Fibroblast of skin of scalp (primary cell): ENCODE measurements at places on chromosomes 7 and 10.

DNA sequence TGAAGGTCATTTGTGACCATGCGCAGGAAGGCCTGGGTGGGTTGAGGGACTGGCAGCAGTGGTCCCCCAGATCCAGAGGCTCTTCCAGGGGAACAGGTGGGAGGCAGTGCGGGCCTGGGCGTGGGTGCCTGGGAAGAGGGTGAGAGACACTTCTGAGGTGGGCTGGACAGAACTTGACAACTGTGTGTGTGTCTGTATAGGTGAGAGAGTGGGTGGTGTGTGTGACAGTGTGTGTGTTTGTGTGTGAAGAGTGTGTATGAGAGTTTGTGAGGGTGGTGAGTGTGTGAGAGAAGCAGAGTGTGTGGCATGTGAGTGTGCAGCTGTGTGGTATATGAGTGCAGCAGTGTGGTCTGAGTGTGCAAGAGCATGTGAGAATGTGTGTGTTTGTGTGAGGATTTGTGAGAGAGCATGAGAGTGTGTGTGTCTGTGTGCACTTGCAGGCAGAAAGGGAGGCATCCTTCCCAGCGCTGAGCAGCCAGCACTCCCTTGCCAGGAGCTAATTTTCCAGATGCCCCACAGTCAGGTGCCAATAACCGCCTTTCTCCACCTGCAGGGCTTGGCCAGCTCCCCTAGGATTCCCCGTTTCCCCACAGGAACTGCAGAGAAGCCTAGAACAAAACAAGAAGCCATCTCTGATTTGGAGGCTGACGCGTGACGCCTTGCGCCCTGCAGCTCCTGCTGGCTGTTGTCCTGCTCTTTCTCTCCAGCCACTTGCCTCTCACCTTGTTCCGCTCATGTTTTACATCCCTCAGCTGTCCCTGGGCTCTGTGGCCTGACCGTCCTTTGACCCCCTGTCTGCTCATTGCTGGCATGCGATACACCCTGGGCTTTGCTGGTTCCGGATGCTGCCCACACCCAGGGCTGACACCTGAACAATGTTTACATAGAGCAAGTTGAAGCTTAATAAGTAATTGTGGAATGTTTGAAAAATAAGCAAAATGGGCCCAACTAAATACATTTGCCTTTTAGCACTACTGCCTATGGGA lies 88.0 kb downstream of the TMEM178B start:
- no peak for DNase-seq

DNA sequence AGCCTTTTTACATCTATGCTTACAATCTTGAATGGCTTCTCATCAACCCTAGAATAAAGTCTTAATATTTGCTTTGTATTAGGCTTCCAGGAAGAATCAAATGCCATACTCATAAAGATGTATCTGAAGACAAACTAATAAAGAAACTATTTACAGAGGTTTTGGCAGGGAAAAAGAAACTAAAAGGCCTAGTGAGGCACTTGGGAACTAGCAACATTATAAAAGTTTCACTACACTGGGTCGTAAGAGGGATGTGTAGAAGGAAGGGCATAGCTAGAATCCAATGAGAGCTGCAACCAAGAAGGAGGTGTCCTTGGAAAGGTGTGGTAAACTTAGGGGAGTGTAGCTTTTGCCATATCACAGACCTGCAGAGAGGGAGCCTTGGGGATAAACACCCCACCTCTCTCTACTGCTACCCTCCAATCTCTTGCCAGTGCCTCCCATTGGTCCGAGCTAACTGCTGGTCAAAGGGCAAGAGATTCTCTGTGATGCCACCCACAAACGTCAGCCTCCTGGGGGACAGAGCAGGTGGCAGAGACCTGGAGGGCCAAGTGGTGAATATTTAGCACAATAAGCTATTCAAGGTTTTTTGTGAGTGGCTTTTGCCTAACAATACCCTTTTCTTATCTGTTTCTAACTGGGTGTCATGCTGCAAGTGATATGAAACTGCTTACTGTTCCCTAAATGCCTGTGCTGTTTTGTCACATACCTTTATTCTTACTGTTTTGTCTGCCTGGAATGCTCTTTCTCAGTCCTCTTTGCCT lies 60.7 kb downstream of the CPED1 start:
- no peak for DNase-seq

- peak; percentile 24 for DNase-seq
These were observed 69.7 kb downstream of the VWA2 start for GRCh38 chr10:114308531-114309363.

DNA sequence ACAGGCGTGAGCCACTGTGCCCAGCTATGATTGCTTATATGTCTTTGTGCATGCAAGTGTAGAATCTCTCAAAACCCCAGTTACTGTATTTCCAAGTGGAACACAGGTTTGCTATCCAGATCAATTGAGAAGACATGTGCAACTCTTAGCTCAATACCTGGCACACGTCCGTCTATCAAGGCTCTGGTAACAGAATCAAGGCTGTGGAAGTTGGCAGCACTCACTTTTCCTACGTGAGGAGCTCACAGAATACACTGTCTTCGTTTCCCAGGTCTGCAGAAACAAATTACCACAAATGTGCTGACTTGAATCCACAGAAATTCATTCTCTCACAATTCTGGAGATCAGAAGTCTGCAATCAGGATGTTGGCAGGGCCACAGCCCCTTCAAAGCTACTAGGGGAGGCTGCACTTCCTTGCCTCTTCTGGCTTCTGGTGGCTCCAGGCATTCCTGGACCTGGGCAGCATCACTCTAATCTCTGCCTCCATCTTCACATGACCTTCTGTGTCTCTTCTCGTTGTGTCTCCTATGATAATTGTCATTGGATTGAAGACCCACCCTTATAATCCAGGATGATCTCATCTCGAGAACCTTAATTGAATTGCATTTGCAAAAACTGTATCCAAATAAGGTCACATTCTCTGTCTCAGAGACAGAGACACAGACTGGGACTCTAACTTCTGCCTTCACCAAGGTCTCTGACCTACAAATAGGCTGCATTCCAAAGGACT lies 84.8 kb upstream of the C7orf33 start:
- DNase-seq = peak; percentile 5

- DNase-seq = no peak
These were observed 178.5 kb downstream of the GNAI1 start for GRCh38 chr7:80313067-80313626.

DNA sequence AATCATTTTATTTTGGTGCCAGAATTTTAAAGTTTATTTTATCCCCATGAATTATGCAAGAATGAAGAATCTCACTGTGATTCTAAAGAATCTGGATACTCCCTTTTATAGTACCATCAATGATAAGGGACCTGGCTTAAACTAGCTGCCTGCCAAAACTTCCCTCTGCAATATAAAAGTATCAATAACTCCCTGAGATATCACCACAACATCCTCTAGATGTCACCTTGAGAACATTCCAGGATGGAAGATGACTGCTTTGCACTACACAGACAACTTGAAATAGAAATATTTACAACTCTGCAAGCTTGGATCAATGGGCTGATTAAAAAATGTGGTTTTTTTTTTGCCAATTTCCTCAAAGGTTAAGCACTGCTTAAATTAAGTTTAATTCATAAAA lies 142.1 kb downstream of the SLC25A13 start:
- DNase-seq = peak; percentile 10

- peak; percentile 58 for DNase-seq
These were observed 89.4 kb downstream of the DGKI start for GRCh38 chr7:137757146-137757925.

DNA sequence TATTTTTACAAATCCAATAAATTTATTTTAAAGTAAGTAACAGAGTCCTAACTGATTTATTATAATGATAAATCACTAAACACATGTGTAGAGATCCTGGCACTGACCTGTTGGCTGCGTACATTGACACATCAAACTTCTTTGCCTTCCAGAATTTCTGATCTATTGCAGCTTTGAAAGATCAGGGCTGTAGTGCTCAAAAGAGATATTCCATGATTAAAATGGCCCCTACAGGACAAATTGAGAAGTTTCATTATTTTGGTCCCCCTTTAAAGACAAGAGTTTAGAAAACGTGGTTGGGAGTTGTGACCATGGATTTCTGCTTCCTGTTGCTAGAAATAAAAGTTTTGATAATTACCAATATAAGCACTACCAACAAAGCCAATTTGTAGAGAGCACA lies 87.7 kb upstream of the PDK4 start:
- DNase-seq = peak; percentile 37

DNA sequence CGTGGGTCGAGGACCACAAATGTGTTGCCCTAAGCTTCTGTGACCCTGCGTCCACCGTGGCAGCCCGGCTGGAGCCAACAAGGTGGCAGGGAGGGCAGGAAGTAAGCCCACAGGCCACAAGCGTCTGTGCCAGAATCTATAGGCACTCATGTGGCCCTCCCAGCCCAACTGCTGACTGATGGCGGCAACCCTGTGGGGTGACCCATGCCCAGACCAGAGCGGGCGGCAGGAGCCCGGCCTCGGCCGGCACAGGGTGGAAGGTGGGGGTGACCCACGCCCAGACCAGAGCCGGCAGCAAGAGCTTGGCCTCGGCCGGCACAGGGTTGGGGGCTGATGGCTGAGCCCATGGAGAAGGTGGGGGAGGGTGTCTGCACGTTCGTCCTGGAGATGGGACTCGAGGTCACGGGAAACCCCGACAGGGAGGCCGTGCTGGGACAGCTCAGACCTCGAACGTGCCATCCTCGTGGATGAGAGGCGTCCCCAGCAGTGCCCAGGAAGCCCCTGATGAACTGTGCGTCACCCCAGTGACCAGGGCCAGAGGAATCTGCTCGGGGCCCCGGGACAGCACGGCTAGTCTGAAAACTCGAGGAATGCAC lies 181.0 kb downstream of the ELFN1 start:
- no peak for DNase-seq

- DNase-seq = no peak
These were observed 136.6 kb downstream of the IQUB start for GRCh38 chr7:123397746-123398338.

DNA sequence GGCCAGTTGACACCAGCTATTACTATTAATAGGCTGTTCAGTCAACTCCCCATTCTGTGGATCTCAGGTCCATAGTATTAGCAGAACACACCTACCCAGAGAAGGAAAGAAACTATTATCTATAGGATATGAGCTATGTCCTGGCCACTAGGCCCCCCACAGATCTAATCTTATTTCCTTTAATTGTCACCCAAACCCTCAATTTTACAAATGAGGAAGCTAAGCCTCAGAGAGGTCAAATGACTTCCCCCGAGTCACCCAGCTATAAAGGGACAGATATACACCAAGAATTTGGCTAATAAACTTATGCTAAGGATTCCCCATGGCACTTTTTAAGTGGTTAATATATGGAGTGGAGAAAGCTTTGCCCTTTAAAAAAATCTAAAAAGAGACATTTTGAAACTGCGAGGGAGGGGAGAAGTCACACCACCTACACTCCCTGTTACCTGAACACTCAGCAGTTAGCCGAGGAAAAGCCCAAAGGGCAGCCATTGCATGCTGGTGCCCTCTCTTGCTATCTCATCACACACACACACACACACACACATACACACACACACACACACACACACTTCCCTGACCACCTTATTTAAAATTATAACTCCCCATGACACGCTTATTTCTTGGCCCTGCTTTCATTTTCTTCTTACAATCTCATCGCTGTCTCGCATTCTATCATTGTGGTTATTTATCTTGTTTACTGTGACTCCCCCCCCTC lies 157.0 kb upstream of the ADO start:
- no peak for DNase-seq

- peak; percentile 16 for DNase-seq
These were observed 822 bp downstream of the ZNF800 start for GRCh38 chr7:127391591-127392181.

DNA sequence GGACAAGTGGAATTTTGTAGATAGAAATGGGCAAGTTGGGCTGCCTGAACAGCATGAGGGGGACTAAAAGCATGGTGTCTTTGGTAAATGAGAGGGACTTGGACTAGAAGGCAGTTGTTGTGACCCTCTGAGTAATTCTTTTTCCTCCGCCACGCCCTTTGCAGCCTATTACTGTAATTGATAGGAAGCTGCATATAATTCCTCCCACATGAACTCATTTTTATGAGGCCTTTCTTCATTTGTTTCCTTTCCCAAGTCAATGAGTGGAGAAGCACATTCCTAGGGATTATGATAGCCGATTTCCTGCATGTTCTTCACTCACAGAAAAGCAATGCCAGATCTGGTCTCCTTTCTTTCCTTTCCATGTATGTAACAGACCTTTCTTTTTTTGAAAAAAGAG lies 27.7 kb downstream of the ZSCAN25 start:
- no peak for DNase-seq

DNA sequence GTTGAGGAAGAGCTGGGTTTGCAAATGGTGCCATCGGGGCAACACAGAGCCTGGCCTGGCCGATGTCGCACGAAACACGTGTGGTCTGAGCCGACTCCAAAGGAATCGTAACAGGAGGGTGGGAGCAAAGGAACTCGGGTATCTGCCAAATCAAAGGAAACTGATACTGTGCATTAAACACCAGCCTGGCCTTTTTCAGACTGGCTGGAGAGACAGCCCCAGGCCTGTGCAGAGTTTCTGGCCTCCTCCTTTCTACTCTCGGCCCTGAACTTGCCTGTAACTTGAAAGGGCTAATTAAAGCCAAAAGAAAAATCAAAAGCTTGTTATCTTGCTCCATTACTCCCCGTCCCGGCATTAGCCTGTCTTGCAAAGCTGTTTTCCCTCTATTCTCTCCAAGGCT lies 71.4 kb downstream of the PLXNA4 start:
- no peak for DNase-seq

DNA sequence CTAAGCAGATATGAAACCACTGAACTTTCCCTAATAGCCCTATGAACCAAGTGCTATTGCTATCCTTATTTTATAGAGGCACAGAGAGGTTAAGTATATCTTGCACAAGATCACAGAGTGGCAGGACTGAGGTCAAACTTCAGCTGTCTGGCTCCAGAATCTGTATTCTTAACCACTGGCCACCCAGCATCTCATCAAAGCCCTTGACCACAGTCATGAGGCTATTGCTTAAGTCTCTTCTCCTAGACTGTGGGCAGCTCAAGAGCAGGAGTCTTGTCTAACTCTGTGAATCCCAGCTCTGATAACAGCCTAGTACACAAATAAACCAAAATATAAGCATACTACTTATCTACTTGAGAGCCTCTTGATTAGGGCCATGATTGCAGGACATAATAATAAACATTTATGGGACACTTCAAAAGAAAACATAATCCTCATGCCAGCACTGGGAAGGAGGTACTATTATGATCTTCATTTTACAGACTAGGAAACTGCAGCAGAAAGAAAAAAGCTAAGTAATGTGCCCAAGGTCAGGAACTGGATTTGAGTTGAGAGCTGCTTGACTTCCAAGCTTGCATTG lies 22.4 kb upstream of the SMC3 start:
- no peak for DNase-seq

GRCh38 chr10:31508234-31508633 lies 189.2 kb downstream of the ZEB1 start:
- no peak for DNase-seq

- DNase-seq = no peak
These were observed 166.8 kb downstream of the ETV1 start for GRCh38 chr7:13822678-13823077.

- DNase-seq = no peak
These were observed 763.2 kb downstream of the GRID1 start for GRCh38 chr10:85603151-85603940.

DNA sequence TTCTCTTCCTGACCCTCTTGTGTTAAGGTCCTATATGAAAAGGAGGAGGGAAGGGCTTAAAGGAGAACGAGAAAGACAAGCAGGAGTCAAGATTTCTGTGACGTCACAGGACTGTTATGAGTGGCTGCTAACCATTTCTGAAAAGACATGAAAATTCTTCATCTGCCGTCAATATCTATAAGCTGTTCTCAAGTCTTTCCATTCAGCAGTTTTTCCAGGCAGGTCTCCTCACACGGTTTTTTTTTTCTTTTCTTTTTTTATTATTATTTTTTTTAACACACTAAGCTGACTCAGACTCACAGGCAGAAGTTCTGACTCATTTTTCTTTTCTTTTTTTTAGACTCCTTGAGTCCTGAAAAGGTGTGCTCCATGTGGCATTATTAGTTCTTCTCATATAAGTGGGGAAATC lies 72.0 kb downstream of the DGKI start:
- DNase-seq = no peak
